ENCODE measurements at places on chromosomes 3 and 15.

- peak; percentile 56 for DNase-seq
Observed at GRCh38 chr3:133895208-133896001, at the start of gene RAB6B. RAB6B (minus strand) TSS chr3:133895882; CDS start chr3:133895466, 416 bp downstream.

- no peak for DNase-seq
Observed at GRCh38 chr3:46296826-46297225, 54.6 kb downstream of the CCR3 start.

DNA sequence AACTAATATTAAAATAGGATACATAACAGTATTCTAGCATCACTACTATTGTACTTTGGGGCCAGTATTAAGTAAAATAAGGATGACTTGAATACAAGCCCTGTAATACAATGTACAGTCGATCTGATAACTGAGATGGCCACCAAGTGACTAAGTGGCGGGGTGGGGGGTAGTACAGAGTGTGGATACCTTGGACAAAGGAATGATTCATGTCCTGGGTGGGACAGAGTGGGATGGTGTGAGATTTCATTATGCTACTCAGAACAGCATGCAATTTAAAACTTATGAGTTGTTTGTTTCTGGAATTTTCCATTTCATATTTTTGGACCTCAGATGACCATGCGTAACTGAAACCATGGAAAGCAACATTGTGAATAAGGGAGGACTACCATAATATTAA is 46.0 kb downstream of the SLC7A14 start:
- DNase-seq = no peak

DNA sequence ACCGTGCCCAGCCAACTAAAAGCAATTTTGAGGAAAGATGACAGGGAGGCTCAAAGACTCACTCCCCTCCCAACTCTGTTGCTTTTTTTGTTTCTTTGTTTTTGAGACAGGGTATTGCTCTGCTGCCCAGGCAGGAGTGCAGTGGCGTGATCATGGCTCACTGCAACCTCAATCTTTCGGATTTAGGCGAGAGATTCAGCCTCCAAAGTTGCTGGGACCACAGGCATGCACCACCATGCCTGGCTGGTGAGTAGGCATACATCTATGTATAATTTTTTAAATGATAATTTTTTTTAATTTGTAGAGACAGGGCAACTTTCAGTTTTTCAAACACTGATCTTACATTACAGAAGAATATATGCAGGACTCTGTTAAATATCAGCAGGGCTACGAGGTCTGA is 15.8 kb upstream of the THUMPD3 start:
- DNase-seq = no peak

DNA sequence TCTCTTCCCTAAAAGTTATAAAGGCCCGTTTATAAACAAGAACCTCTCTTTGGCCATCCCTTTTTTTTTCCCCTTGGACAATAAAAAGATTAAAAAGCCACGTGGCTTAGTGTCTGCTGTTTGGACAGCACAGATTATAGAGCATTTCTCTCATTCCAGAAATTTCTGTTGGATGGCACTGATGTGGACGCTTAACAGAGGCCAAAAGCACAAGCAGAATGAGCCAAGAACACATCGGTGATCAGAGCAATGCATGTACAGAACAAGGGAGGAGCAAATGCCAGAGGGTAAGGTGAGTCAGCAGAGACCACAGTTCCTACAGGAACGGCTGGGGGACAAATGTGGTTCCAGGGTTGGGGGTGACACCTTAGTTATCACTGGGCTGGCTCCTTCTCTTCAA is 30.3 kb upstream of the CTNNB1 start:
- no peak for DNase-seq

- no peak for DNase-seq
Observed at GRCh38 chr3:103672346-103672745, 1237.5 kb downstream of the ZPLD1 start.

GRCh38 chr3:9500108-9501050 is 53.2 kb downstream of the LHFPL4 start:
- no peak for DNase-seq

- DNase-seq = no peak
Observed at GRCh38 chr3:42403737-42404136, 6.7 kb downstream of the LYZL4 start.

DNA sequence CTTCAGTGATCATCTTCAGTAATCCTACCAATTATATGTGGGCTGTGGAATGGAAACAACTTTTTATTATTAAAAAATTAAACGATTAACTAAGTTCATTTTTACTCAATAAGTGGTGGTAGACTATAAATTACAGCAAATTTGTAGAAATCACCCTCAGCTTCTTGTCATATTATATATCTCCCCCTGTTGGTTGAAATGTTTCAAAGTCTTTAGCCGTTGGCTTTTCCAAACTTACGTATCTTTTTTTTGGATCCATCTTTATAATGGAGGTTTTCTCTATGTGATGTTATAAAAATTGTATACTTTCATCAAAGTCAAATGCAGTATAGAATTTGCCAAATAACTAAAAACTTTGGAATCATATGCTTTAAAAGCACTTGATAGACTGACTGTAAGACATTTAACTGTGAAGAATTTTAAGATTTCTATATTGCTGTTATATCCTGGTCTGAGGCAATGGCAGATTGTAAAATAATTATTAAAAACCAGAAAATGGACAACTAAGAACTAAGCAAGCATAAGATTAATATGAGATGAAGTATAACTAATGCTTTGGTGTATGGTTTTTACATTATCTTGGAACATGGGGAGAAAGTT is 44.7 kb downstream of the ATP11B start:
- DNase-seq = no peak
